ENCODE measurements at places on chromosomes 6 and 20.

DNA sequence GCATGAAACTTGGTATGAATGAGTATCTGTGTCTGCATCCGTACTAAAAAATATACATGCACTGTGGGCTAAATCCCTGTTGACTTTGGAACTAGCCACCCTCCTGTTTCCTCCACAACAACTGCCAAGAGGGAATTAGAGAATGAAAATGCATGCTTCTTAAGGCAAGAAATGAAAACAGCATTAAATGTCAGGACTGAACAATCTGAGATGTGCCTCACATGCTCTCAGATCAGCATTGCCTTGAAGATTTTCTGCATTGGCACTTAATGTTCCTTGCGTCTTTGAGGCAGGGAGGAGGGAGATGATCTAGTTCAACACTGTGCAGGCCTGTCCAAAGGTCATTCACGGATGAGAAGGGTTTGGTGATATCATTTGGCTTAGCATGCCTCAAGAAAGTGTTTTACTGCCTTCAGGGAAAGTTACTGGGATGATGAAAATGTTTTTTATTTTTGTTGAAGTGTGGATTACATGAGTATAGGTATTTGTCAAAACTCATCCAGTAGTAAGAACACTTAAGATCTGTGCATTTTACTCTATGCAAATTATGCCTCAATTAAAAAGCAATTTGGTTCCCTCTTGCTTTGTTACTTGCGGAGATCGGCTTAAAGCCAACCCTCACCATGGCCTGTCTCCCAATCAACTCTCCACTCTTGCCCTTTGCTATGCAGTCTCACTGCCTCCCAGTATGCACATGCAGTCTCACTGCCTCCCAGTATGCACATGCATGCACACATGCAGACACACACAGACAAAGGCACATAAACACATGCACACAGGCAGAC lies 47.5 kb upstream of the RIN2 start:
- no peak for DNase-seq

- DNase-seq = no peak
Observed at GRCh38 chr6:19590501-19591131, 246.6 kb upstream of the ID4 start.

GRCh38 chr6:157832250-157832967 lies 9.4 kb downstream of the SNX9 start:
- DNase-seq = no peak

GRCh38 chr6:8108031-8108660 lies 5.8 kb upstream of the EEF1E1 start:
- DNase-seq = no peak

- no peak for DNase-seq
Observed at GRCh38 chr6:158536891-158537798, 22.7 kb upstream of the TMEM181 start.

GRCh38 chr6:15434263-15434662 lies 188.4 kb downstream of the JARID2 start:
- DNase-seq = no peak

GRCh38 chr20:48115502-48115901 lies 330.2 kb upstream of the SULF2 start:
- DNase-seq = no peak

- no peak for DNase-seq
Observed at GRCh38 chr6:77466055-77466450, 2.8 kb upstream of the HTR1B start.

DNA sequence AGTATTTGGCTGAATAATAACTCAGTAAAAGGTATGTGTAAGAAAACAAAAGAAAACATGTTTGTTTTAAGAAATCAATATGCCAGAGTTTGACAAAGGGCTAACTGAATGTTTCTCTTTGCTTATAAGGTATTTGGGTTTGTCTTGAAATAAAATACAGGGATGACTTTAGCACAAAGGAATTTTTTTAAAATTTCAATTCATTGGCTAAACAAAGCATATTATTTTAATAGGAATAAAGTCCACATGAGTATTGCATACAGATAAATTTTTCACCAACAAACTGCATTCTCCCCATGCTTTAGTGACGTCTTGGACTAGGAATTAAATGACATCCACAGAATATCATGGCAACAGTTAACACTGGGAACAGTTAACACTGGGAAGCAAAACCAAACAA lies 480.0 kb upstream of the JAG1 start:
- DNase-seq = no peak

- no peak for DNase-seq
Observed at GRCh38 chr6:98824162-98824901, 10.0 kb upstream of the POU3F2 start.

- DNase-seq = peak; percentile 27
Observed at GRCh38 chr20:58313396-58313795, 3.9 kb downstream of the RAB22A start.

DNA sequence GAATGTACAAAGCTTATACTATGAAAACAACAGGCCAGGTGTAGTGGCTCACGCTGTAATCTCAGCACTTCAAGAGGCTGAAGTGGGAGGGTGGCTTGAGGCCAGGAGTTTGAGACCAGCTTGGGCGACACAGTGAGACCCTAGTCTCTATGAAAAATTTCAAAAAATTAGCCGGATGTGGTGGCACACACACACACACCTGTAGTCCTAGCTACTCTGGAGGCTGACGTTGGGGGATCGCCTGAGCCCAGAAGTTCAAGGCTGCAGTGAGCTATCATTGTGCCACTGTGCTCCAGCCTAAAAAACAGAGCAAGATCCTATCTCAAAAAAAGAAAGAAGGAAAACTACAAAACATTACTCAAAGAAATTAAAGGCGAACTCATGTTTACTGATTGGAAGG lies 7.3 kb upstream of the ASF1A start:
- no peak for DNase-seq

GRCh38 chr20:15406072-15406471 lies 1068.7 kb upstream of the FLRT3 start:
- DNase-seq = no peak

GRCh38 chr6:123509112-123509511 lies 127.6 kb downstream of the TRDN start:
- DNase-seq = no peak

- no peak for DNase-seq
Observed at GRCh38 chr20:3237011-3237957, 1.7 kb downstream of the SLC4A11 start.

GRCh38 chr6:26273673-26274588 lies 91.1 kb upstream of the BTN3A2 start:
- peak; percentile 45 for DNase-seq

- no peak for DNase-seq
Observed at GRCh38 chr6:163496205-163496604, 81.7 kb downstream of the QKI start.

GRCh38 chr6:167089243-167090142 lies 33.4 kb upstream of the CCR6 start:
- no peak for DNase-seq

- DNase-seq = no peak
Observed at GRCh38 chr6:134060491-134061106, 8.2 kb upstream of the SLC2A12 start.

- no peak for DNase-seq
Observed at GRCh38 chr20:5181958-5182357, 55.1 kb downstream of the CDS2 start.

DNA sequence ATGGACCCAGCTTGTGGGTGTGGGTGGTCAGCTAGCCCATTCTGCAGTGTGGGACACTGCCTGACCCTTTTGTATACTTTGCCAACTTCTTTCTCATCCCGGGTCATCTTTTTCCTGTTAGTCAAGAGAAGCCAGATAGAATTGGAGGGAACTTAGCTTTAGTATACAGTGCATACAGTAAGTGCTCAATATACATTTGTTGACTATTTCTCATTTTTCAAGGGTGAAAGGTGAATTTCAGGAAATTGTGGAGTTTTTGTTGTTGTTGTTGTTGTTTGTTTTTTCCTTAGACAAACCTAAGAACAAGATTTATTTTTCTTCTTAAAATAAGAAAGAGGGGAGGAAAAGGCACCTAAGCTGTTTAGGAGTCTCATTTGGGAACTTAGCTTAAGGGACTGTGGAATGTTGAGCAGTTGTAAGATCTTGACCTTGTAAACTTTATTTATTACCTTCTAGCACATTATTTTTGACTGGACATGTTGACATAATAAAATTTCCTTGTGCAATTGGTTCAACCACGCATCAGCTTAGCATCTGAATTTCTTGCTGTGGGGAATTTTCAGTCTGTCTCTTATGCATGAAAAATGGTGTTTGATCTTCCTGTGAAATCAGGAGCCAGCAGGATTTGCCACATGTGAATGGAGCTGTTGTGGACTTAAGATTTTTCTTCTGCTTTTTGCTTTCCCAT lies 113.6 kb downstream of the ARID1B start:
- no peak for DNase-seq

GRCh38 chr6:5764401-5764955 lies 242.2 kb downstream of the NRN1 start:
- DNase-seq = no peak

- no peak for DNase-seq
Observed at GRCh38 chr6:114090626-114091025, 119.7 kb upstream of the HDAC2 start.

GRCh38 chr6:167122041-167122826 lies 662 bp upstream of the CCR6 start:
- DNase-seq = peak; percentile 30

- DNase-seq = no peak
Observed at GRCh38 chr6:170186006-170186935, 104.6 kb downstream of the DLL1 start.

GRCh38 chr6:159959165-159959975 lies 9.5 kb upstream of the IGF2R start:
- no peak for DNase-seq

- no peak for DNase-seq
Observed at GRCh38 chr6:103036846-103037245, 1643.3 kb downstream of the GRIK2 start.

DNA sequence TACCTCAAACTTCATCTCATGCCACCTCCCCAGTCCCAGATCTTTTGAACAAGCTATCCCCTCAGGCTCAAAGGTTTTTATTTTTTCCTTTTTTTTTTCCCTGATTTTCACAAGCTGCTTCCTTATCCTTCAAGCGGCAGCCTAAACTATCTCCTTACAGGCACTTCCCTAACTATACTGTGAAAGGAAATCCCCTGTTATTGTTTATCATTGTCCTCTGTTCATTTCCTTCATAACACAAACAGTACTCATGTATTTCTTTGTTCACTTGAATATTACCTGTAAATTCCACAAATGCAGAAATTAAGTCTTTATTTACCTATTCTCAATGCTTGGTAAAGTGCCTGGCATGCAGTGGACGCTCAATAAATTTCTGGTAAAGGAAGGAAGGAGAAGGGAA lies 48.9 kb downstream of the ME1 start:
- no peak for DNase-seq

- DNase-seq = no peak
Observed at GRCh38 chr6:139230391-139230840, 61.4 kb downstream of the TXLNB start.

- DNase-seq = no peak
Observed at GRCh38 chr6:32815996-32816395, 806 bp downstream of the HLA-DOB start.

DNA sequence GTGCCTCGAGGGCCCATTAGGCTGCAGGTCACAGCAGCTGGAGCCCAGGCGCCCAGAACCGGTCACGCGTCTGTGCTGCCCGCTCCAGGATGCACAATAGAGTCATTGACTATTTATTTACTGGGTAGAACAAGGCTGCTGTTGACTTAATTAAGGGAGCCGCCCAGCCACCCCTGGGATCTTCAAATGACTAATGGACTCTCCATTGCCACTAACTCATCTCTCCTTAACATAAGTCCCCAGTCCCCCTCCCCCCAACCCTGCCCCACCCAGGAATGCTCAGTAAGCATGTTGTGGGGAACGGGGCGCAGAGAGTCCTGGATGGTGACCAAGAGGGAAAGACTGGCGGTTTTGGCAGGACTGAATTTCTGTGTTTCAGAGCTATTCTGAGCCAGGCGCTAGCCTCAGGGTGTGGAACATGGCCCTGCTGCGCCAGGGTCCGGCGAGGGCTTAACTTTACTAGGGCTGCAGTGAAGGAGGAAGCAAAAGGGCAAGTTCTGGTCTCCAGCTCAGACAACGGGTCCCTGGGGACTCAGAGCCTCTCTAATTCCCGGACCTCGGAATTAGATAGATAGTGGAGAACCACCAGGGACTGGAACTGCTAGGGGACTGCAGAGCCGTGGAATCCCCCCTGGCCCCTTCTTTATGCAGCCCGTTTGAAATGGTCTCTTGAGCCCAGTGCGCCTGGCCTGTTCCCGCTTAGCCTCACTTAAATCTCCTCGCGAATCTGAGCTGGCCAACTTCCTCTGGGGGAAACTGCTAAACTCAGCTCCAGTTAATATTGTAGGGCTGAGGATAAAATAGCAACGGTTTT lies 1.5 kb upstream of the GRIK2 start:
- no peak for DNase-seq

DNA sequence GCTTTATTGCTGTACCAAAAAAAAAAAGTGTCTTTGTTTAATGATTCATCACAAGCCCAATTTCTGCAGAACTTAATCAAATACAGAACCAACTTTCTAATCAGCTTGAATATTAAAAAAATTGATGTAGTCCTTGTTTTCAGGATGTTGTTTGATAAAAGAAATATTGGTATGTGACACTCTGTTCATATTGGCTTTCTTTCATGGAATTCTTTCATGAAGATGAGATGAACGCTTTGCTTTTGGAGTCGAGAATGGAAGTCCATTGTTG lies 184.3 kb downstream of the ZNF217 start:
- DNase-seq = no peak

- no peak for DNase-seq
Observed at GRCh38 chr6:38067263-38067980, 247.9 kb downstream of the ZFAND3 start.

DNA sequence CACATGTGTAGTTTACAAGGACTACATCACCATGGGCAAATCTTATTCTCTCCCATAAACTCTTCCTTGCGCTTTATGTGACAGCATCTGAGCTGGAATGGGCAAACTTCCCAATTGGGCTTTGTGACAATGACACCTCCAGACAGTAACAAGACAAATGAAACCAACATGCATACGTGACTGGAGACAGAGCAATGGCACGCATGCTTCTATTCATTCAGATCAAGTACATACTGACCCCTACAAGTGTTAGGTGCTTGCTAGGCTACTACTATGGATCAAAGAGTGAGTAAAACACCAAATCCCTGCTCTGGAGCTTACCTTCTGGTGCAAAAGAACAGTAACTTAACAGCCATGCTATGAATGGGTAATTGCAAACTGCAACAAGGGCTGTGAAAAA lies 394.9 kb downstream of the BTBD9 start:
- no peak for DNase-seq

DNA sequence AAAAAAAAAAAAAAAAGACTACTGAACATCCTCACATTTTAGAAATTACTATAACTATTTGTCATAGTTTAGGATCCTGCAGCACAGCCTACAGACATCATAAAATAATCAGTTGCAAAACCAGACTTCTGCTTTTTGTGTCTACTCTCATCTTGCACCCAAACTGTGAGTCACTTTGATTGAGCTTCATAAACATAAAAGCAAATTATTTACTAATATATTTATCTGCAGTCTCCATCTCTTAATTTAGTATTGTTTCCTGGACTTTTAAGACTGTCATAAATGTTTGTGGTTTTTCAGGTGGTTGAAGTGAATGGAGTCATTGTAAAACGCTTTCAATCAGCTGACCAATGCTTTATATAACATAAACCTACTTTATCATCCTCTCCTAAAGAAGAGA lies 14.8 kb upstream of the CALHM6 start:
- no peak for DNase-seq

Data from effector memory CD8-positive, alpha-beta T cell (primary cell).